BJ (cell line): ENCODE measurements at places on chromosomes 4 and X. TPM values are rescaled to one million over a fixed set of nuclear protein-coding genes. Genes with fewer than 3 reads are reported as not detected.

- no peak for DNase-seq
Observed at GRCh38 chr4:149781150-149781549, 34.5 kb downstream of the IQCM start.

DNA sequence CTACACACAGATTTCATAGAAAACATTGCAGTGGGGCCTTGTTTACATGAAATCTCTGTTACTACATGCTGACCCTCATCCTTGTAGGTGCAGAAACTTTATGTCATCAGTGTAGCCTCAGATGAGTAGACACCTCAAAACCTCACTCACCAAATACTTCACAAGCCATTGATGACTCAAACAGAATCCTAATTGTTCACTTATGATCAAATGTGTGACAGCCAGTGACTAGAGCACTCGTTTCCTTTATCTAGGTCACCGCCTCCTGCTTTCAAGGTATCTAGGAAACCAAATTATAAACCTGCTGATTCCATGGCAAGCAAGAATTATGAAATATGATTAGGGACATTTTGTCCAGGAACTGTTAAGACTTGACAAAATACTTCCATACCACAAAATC lies 255.8 kb upstream of the GPRIN3 start:
- DNase-seq: no peak

- DNase-seq: no peak
Observed at GRCh38 chr4:99390055-99390454, 37.5 kb upstream of the ADH1C start.

GRCh38 chrX:111447298-111447697 lies 35.3 kb upstream of the DCX start:
- no peak for DNase-seq

DNA sequence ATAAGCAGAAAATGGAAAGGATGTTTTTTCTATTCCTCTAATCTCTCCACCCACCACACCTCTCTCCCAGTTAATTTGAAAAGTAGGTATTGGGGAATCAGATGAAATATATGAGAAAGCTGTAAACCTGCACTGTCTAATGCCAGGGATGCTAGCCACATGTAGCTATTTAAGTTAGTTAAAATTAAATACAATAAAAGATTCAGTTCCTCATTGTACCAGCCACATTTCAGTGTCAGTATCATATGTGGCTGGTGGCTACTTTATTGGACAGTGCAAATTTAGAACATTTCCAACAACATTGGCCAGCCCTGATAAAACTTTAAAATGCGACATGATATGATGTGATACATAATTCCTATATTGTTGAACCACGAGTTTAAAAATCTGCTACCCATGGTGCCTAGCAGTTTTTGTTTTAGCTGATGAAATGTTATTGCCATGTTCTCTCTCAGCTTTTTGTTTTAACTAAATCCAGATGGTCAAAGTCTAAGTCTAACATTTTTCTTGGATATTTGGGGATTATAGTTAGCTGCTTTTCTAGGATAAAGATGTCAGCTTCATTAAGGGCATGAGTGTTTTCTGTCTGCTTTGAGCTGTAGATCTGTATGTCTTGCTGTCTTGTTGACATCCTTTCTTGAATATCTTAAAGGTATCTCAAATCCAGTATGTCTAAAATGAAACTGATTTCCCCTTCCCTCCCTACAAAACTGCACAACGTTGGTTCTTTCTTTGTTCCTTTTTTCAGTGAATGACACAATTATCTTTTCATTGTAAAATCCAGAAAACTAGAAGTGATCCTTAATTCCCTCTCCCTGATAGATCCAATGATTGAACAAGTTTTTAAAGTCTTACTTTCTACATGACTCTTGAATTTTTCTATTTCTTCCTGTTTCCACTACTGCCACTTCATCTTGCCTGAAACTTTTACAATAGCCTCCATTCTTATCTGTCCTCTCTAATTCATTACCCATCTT lies 6.2 kb downstream of the ARFIP1 start:
- peak; percentile 10 for DNase-seq

DNA sequence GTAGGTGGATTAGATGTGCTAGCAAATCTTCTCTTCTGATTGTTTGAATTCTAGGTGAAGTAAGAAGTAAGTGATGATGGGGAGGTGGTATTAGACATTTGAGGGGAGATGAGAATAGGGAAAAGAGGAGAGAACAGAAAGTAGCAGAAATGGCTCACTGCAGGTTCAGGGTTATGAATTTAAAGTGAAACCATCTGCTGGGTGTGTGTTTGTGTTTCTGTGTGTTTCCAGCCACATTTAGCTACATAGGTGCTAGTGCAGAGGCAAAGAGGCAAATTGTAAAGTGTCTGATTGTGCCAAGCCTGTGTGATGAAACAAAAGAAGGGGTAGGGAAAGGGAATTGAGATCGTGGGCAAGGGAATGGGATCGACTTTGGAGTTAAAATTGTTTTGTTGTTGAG lies 50.6 kb downstream of the ZFX start:
- DNase-seq: no peak

GRCh38 chr4:114087596-114088230 lies 108.3 kb upstream of the ARSJ start:
- DNase-seq: peak; percentile 80

DNA sequence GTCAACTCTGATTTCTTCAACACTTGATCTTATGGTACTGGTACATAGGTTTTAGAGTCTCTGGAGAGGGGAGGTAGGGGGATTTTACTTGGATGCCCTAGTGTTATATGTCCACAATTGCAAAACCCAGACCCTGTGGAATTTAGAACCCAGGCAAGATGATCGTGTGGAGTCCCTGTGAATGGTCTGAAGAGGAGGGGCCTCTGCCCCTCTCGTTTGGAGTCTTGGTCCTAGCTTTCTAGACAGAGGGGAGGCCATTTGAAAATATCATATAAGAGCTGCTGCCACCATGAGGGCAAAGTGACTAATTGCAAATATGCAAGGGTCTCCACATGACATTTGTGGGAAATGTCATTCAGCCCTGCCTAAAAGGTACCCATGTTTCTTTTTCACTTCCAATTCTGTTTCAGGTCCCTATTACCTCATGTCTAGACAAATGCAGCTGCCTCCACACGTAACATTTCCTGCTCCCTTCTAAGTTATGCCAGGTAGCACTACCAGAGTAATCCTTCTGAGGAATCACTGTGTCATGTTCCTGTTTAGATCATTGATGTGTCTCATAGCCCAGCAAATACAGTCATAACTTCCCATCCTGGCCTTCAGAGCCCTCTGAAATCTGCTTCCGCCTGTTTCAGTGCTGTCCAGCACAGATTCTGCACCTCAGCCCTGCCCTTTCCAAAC lies 126.8 kb downstream of the KLHL8 start:
- DNase-seq: no peak

DNA sequence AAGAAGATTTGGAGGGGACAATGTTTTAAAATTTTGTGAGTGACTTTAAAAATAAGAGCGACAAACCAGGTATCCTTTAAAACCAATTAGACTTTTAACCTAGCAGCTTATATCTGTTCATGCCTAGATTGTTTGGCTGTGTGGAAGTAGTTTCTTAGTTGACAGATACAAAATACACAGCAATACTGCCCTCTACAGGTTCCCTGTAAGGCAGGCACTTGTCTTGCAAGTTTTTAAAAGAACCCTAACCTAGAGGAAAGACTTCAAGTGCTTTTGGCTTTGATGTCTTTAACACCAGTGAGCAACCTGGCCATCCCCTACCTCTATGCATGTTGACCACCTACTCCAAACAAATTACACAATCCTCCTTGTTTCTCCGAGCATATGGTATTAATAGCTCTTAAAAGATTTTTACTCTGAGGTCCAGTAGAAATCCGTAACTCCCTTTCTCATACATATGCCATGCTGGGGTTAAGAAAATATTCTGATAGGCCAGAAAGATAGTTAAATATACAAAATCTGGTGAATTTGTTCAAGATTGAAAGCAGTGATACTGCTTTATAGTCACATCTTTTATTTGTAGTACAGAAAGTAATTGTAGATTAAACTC lies 273.0 kb downstream of the ARHGAP24 start:
- DNase-seq: no peak

DNA sequence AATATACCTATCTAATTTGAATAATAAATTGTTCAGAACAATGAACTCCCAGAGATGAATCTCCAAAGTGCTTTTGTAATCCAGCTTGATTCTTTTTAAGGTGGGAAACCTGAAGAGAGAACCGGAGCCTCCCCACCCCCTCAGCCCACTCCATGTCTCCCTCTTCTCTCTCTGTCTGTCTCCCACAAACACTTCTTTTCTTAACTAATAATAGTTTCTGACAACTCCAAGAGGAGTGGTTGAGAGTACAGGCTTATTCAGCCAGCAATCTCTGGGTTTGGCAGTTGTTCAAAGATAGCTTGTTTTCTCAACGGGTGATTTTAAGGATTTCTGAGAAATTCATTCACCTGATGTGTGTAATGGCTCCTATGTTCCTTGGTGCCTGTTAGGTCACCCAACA lies 23.4 kb downstream of the PPP4R3C start:
- no peak for DNase-seq

DNA sequence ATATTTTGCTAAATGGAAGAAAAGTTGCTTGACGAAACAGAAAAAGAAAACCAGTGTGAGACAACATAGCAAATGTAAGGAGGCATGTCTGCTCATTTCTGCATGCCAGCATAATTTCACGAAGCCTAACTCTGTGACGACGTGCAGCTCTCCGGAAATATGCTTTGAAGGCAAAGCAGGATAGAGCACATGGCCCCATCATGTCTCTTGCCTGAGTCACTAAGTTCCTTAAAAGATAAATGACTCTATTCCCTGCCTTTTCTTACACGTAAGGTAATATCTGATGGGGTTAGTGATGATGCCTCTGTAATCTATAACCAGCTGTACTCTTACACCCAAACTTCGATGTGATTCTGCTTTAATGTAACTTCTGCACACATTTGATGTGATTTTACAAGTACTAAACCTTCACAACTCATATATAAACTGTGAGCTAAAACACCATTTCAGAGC lies 64.5 kb downstream of the ANXA3 start:
- DNase-seq: no peak

GRCh38 chrX:109345856-109346255 lies 136.0 kb downstream of the GUCY2F start:
- DNase-seq: no peak

DNA sequence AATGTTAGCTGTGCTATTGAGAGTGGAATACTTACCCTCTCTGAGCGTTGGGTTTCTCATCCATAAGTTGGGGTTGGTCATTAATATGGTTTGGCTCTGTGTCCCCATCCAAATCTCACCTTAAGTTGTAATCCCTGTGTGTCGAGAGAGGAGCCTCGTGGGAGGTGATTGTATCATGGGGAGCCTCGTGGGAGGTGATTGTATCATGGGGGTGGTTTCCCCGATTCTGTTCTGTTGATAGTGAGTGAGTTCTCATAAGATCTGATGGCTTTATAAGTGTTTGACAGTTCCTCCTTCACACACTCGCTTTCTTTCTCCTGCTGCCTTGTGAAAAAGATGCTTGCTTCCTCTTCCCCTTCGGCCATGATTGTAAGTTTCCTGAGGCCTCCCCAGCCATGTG lies 391.1 kb downstream of the FAM133A start:
- no peak for DNase-seq

- DNase-seq: no peak
Observed at GRCh38 chr4:4461850-4462249, 74.9 kb downstream of the NSG1 start.

DNA sequence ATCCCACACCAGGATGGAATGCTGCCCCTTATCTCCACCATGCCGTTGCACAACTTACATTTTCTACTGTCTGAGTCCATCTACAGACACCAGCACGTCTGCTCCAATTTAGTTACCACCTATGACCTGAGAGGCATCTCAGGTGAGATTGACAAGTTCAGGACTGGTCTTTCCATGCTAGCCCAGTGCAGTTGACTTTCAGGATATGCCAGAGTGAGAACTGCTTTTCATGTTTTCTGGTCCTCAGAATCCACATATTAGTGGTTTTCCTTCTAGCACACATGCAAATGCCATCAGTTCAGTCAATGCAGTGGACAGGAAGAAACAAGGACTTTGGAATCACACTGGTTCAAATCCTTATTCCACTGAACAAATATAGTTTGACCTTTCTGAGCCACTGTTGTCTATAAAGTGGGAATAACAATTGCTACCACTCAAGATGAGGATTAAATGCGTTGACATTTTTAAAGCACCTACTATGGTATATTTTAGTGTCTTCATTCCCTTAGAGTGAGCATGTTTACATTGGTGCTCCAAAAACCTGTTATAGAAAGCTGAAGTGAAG lies 38.1 kb upstream of the ANXA3 start:
- no peak for DNase-seq

GRCh38 chrX:24426340-24426913 lies 38.7 kb upstream of the PDK3 start:
- no peak for DNase-seq

- no peak for DNase-seq
Observed at GRCh38 chr4:2305766-2306501, 44.0 kb upstream of the MXD4 start.

GRCh38 chrX:23482561-23482960 lies 147.9 kb downstream of the PTCHD1 start:
- no peak for DNase-seq

DNA sequence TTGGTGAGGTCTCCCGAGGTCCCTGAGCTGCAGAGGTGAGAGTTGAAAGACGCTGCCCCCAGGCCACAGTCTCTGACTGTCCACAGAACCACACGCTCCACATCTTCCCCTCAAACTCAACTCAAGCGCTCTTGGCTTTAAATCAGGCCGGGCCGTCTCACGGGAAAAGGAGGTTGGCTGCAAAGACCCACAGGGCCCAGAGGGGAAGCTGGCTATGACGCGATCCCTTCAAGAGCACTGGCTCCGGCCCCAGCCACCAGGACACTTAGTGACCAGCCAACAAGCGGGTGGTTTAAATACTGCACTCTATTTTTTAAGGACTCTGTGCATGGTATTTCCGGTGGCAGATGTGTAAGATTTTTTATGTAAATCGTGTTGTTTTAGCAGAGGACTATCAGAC lies 19.9 kb downstream of the LRPAP1 start:
- DNase-seq: no peak

- DNase-seq: no peak
Observed at GRCh38 chr4:814312-814850, 11.5 kb downstream of the CPLX1 start.

DNA sequence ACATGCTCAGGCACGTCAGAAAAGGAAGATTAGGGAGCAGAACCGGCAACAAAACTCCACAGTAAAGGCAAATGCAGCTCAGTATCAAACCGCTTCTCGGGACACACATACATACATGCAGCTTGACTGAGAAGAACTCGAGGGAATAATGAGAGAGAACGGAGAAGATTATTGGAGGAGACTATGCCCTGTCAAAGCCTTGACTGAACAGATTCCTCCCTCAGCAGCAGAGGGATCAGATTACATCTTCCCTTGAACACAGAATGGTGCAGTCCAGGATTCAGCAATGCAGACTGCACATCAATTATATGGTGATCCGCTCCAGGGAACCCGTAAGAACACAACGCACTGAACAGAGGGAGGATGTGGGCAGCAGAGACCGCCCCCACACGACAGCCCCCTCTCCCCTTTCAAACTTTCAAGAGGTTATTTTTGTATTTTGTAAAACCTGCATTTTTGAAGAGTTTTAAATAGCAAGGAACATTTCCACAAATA lies 183.2 kb downstream of the FBXW7 start:
- DNase-seq: peak; percentile 88

GRCh38 chr4:56976283-56976836 lies 1.0 kb downstream of the NOA1 start:
- DNase-seq: no peak

Gene STARD8
- 2.1 and 2.9 TPM in 2 replicates for polyA plus RNA-seq

Gene IL9R
- polyA plus RNA-seq: 0.06 TPM in 1 of 2 replicates, not detected in the other

Gene IQCM
- 0.10 TPM in 1 of 2 replicates, not detected in the other for polyA plus RNA-seq

Gene HOPX
- not detected in 2 replicates for polyA plus RNA-seq

Gene NEIL3
- 3.6 and 5.5 TPM in 2 replicates for polyA plus RNA-seq

Gene SMIM31
- not detected in 2 replicates for polyA plus RNA-seq

Gene SOX3
- polyA plus RNA-seq: not detected in 2 replicates

Gene ELF4
- polyA plus RNA-seq: 22.6 and 31.1 TPM in 2 replicates

Gene ATOH1
- polyA plus RNA-seq: not detected in 2 replicates

Gene PRR32
- polyA plus RNA-seq: not detected in 2 replicates

Gene C1GALT1C1
- 28.2 and 53.5 TPM in 2 replicates for polyA plus RNA-seq

Gene FAM47A
- not detected in 2 replicates for polyA plus RNA-seq

Gene PGRMC1
- 99.1 and 169 TPM in 2 replicates for polyA plus RNA-seq
